Hematopoietic multipotent progenitor cell treated with erythropoietin and hydrocortisone succinate and interleukin-3 and kit ligand, for 4 days (in vitro differentiated cells): ENCODE measurements at places on chromosomes 12 and 14.

- no peak for DNase-seq
These were observed 5.2 kb downstream of the FOXA1 start for GRCh38 chr14:37589715-37590427.

GRCh38 chr14:95472819-95473251 lies 43.6 kb downstream of the SYNE3 start:
- peak; percentile 31 for DNase-seq

DNA sequence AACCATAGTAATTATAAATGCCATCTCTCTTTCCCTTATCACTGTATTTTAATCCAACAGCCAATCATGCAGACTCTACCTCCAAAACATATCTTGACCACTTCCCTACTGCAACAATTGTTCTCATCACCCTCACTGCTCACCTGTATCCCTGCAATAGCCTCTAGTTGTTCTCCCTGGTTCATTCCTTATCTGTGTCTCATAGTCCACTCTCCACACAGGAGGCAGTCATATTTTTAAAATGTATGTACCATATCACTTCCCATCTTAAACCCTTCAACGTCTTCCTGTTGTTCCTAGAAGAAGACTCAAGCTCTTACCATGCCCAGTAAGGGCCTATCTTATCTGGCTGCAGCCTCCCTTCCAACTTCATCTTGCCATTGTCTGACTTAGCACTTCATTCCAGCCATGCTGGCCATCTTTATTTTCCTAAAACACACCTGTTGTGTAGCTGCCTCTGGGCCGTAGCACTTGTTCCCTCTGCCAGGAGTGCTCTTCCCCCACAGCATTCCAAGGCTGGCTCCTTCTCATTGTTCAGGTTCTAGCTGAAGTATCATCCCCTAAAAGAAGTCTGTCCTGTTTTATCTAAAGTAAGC lies 27.8 kb upstream of the BHLHE41 start:
- no peak for DNase-seq

GRCh38 chr12:108173892-108174291 lies 44.8 kb downstream of the WSCD2 start:
- no peak for DNase-seq

DNA sequence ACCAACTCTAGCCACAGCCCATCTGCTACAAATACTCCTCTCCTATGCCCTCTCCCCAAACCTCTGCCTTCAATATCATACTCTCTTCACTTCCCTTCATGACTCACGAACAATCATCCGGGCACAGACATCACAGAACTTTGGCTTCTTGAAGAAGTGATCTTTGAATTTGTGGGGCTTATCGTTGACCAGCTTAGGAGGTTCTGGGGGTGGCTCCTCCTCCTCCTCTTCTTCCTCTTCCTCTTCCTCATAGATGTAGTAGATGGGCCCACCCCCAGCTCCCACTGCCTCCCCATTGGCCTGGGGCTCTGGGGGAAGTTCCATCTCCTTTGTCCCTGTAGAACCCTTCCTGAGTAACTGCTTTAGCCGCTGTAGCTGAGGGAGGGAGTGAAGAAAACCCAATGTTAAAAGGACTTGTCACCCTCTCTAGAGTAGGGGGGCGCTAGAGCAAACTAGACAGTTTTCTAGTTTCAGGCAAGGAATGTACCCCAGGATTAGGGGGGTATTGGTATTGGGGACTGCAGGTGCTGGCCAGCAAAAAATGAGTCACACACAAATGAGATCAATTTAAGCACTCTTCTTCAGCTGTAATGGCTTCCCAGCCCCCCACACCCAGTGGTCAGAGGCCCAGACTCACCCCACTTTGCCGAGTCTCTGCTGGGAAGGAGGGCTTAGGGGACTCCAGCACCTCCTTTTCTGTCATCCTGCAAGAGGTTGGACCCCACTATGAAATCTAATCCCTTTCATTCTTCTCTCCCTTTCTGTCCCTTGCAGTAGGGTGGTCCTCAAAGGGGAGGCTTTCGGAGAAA lies 1.8 kb downstream of the STAC3 start:
- peak; percentile 94 for DNase-seq

DNA sequence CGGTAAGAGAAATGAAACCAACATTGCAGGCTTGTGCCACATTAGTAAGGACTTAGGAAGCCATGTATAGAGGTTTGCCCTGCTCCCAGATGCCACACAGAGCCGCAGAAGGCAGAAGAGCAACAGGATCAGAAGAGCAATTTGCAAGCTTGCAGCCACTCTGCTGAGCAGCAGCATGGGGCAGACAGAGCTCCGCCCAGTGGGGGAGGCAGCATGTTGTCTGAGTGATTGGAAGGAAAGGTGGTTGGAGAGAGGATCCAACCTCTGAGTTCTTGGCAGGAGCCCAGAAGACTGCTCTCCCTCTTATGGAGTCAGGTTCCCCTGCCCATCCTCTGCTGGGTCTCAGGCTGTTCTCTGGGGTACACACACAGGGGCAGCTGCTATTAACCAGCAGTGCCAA lies 2.3 kb upstream of the KRT6A start:
- peak; percentile 15 for DNase-seq

- no peak for DNase-seq
These were observed 233.5 kb downstream of the SLC2A13 start for GRCh38 chr12:39872425-39872824.

- DNase-seq = peak; percentile 23
These were observed 1.8 kb downstream of the IGF1 start for GRCh38 chr12:102478405-102479098.

- DNase-seq = no peak
These were observed 4.9 kb downstream of the RFLNA start for GRCh38 chr12:124299628-124300388.

DNA sequence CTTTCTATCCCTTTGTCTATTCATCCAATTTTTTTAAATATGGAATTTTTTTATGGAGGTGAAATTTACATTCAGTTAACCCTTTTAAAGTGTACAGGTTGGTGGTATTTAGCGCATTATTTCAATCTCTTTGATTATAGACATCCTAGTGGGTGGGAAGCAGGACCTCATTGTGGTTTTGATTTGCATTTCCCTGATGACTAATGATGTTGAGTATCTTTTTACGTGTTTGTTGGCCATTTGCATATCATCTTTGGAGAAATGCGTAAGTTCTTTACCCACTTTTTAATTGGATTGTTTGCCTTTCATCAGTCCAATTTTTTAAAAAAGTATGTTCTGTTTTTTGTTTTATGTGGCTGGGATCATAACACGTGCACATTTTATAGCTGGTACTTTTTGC lies 20.8 kb downstream of the PAPLN start:
- no peak for DNase-seq

- DNase-seq = no peak
These were observed 433.8 kb downstream of the ADAMTS20 start for GRCh38 chr12:43118234-43118633.

DNA sequence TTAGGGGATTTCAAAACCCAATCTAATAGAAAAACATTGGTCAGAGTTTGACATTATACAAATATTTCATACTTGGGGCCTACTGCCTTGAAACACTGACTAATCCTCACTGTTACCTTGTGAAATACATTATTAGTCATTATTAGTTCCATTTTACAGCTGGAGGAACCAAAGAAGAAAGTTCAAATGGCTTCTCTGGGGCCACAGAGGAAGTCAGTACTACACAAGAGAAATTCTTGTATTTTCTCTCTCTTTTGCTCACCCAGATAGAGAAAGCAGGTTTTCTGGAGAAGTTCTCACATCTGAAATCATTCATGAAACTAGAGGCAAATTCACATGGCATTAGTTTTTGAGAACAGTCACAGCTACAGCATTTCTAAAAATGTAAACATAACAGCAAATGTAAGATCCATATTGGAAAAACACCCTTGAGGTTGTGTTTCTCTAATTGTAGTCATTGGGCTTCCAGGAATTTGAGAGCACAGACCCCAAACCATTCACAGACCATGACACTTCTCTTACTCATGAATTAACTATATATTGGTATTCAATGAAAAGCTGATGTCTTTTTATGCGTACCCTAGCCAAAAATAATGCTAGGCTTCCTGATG lies 83.0 kb downstream of the LLPH start:
- no peak for DNase-seq

- no peak for DNase-seq
These were observed 40.7 kb downstream of the STK38L start for GRCh38 chr12:27284751-27285150.

DNA sequence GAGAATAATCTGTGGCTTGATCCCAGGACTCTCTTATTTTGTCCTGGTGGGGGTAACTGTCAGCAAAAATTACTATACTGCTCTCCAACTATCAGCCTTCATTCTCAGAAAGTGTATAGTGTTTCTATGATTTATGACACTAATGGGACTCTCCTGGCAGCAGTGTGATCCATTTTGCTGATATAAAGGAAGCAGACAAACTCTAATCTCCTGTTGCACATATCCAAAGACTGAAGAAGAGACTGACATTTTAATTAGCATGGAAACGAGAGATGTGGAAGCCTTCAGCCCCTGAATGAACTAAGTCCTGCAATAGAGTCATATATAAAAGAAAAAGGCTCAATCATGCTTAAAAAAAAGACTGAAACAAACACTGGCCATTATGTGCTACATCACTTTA lies 127.8 kb upstream of the SSTR1 start:
- no peak for DNase-seq

GRCh38 chr12:105214670-105215375 lies 21.2 kb downstream of the APPL2 start:
- no peak for DNase-seq

GRCh38 chr14:72369106-72369505 lies 436.9 kb downstream of the RGS6 start:
- DNase-seq = no peak

GRCh38 chr12:15356951-15357364 lies 34.6 kb downstream of the PTPRO start:
- DNase-seq = no peak

- no peak for DNase-seq
These were observed 161.8 kb downstream of the ANO4 start for GRCh38 chr12:100956311-100956852.

- DNase-seq = no peak
These were observed 7.5 kb downstream of the SHMT2 start for GRCh38 chr12:57236925-57237595.

DNA sequence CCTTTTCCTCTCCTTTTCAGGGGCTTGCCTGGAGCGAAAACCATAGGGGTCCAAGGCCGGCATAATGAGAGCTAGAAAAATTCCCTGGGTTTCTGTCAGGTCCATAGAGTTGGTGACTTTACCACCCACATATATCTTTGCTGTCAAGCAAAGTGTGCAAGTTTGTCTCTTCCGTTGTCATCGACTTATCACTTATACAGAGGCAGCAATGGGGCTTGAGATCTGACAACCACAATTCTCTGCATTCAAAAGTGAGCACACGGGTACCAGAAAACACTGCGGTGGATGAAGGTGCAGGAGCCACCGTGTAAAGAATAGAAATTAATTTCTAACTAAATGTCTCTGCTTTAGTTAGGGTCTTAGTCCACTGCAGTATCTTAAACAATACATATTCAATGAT lies 162.3 kb downstream of the DAD1 start:
- DNase-seq = peak; percentile 34

GRCh38 chr12:114760151-114760877 lies 76.3 kb upstream of the TBX3 start:
- no peak for DNase-seq

- DNase-seq = no peak
These were observed 208.4 kb downstream of the C12orf75 start for GRCh38 chr12:105538880-105539279.

DNA sequence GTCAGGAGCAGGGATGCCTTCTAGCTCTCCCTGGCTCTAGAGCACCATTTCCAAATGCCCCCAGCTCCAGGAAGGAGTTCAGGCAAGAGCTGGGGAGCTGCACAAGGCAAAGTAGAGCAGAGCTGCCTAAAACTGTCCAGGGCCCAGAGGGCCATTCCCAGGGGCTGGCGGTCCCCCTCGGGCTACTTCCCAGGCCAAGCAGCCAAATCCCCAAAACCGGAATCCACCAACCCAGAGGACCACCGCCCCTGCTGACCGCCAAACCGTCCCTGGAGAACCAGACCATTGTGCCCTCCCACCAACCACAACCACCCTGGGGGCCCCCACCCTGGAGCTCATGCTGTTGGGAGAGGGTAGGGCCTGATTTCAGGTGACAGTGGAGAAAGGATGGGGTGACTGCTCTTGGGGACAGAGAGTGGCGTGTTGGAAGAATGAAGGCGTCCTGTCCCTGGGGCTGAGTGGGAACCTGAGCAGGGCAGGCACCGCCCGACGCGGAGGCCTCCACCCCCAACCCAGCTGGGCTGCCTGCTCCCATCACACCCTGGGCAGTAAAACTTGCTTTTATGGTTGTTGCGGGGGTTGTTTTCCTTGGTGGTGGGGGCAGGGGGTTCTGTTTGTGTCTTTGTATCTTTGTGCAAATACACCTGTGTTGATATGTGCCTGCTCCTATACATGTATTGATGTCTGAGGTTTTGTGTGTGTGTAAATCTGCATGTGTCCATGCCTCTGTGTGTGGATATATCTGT lies 24.0 kb upstream of the KRT78 start:
- DNase-seq = no peak

DNA sequence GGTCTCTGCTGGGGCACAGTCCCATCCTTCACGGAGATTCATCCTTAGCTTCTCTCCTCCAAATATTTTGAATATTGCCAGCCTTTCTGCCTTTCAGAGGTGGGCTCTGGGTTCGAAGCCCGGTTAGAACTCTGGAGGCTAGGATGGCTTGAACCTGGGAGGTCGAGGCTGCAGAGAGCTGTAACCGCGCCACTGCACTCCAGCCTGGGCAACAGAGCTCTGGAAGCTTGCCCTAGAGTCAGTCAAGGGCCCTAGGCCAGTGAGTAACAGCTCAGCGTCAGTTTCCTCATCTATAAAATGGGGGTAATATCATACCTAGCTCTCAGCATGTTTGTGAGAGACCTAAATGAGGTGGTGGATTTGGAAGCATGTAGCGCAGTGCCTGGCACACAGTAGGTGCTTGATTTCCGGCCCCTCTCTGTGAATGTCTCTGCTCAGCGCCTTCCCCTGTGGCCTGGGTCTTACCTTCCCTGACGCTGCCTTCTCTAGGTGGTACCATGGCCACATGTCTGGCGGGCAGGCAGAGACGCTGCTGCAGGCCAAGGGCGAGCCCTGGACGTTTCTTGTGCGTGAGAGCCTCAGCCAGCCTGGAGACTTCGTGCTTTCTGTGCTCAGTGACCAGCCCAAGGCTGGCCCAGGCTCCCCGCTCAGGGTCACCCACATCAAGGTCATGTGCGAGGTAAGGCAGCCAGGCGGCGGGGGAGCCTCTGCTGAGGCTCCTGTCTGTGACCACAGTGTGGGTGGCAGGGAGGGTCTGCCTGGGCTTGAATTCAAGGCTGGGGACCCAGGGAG lies 3.4 kb downstream of the PTPN6 start:
- no peak for DNase-seq

DNA sequence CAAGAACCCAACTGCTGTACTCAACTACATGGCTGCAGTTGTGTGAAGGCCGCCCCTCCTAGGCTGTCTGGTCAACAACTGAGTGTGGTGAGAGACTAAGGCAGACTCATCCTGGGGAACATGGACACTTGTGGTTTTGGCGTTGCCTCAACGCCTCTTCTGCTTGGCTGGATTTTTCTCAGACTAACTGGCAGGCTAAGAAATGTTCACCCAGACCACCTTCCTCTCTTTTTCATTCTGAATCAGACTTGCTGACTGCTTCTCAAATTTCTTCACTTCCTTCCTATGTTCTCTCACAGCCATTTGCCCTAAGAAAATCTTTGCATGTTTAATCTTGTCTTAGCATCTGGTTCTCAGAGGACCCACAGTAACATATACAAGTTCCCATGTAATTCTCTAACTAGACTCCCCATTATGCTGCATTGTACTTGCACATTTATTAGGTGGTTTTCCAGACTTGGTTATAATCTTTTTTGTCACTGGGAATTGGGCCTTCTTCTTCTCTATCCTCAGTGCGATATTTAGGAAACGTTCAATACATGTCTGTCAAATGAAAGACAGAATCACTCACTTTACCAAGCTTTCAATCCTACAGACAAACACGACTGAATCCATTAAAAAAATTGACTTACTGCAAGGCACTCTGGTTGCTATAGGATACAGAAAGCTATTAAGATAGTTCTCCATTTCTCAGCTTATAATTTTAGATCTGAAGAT lies 327.6 kb downstream of the CCER1 start:
- DNase-seq = no peak
